ENCODE measurements at places on chromosomes 5 and 9.

GRCh38 chr5:135221696-135222095, 177.3 kb downstream of the MACROH2A1 start:
- no peak for DNase-seq

DNA sequence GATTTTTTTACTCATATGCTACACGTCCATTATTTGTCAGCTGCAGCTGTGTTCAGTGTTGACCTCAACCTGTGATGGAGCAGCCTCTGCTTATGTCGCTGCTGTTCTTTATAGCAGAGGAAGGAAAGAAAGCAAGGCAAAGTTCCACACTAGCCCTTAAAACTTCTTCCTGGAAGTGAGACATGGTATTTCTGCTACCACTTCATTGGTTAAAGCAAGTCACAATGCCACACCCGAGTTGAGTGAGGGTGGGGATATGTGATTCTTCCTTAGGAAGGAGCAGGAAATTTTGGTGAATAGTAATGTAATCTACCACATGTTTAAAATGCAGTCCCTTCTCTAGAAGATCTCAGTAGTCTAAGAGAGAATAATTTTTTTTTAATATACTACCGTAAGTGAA, 224.8 kb upstream of the DMRT1 start:
- no peak for DNase-seq

- DNase-seq = no peak
Observed at GRCh38 chr9:82490019-82490499, 501.5 kb downstream of the SPATA31D1 start.

DNA sequence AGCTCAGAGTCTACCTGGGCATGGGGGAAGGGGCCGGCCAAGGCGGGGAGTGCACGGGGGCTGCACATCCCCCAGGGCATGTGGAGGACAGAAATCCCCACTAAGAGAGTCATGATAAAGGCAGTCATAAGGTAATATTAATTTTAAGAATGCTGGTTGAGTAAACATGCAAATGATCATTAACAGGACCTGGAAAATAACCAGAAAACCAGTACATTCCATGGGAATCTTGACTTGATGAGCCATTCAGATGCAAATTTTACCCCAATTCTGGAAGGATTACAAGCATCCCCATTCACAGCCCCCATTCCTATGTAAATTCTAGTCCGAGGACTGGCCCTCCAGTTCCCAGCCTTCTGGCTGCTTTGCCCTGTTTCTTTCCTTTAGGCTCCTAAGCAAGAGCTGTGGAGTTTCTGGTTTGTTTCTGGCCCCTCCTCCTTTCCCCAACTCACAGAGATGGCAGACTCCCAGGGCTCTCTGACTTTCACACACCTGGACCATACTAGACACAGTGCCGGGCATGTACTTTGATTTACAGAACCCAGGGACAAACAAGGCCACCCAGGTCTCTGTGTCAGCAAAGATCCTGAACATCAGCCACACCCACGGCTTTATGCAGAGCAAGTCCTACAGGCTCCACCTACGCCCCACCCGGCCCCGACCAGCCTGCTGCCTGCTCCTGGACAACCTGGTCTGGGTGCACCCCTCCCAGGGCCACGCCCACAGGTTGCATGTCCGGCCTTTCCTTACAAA, 62.7 kb downstream of the SEMA4D start:
- DNase-seq = no peak

GRCh38 chr5:139212486-139212885, 14.3 kb upstream of the SIL1 start:
- DNase-seq = no peak

DNA sequence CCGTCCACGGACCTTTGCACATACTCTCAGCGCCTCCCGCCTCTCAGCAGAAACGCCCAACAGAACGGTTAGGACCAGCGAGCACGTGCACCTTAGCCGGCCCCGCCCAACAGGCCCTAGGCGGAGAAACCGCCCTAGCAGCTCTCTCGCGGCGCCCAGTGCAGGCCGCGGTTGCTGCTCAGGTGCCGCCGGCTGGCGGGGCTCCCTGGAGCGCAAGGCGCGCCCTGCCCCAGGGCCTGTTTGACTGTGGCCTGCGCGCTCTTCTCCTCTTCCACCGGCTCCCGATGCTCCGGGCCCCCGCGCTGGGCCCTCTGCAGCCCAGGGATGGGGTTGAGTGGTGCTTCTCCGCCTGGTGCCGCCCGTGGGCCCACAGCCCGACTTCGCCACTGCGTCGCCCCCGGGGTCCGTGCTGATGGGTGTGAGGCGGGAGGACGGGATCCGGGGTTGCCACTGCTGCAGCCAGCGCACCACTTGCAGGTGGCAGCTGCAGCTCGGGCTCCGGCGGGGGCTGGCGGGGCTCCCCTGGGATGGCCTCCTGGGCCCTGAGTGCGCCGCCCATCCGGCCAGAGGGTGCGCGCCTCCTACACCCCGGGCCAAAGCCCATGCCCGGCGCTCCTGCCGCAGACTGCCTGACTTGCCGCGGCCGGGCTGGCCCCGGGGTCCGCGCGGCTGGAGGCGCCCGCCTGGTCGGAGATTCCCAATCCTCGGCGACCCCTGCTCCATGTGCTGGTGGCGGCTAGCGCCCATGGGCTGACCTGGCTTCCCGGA, 1889.4 kb upstream of the CDH9 start:
- DNase-seq = no peak

GRCh38 chr5:131684051-131684450, 49.0 kb upstream of the RAPGEF6 start:
- no peak for DNase-seq

DNA sequence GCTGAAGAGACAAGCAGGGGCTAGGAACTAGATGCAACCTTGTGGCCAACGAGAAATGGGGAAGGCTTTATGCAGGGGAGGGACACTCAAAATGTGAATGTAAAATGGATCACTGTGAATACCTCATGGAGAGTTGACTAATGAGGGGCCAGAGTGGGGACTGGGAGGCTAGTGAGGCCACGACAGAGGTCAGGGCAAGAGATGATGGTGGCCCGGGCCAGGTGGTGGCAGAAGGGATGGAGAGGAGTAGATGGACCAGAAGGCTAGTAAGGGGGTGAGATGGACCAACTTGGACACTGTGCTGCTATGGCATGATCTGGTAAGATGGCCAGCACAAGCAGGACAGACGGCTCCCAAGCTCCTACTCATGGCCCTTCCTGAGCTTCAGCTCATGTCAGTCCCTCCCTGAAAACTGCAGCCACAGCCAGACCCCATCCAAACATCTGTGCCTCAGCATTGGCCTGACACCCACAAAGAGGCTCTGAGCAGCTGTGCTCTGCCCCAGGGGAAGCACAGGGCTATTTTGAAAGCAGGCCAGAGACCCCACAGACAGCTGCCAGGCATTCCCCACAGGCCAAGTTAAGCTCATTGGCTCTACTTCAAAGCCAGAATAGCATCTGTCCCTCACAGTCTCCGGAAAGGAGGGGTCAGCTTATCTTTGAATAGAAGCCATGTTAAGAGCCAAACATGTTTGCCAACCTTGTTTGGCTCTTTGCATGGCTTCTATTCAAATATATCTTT, 22.1 kb downstream of the P4HA2 start:
- peak; percentile 61 for DNase-seq

- peak; percentile 75 for DNase-seq
Observed at GRCh38 chr5:17217493-17218352, at the start of gene BASP1. TSS of gene BASP1 (plus strand) at chr5:17217631. CDS start at chr5:17275217, 57,586 bp downstream.

GRCh38 chr5:2017540-2018389, 135.0 kb upstream of the IRX4 start:
- DNase-seq = no peak

GRCh38 chr9:34669809-34670562, 7.5 kb upstream of the CCL27 start:
- no peak for DNase-seq

GRCh38 chr5:107570805-107571531, 99.8 kb downstream of the EFNA5 start:
- DNase-seq = no peak

GRCh38 chr5:166074582-166075481, 2216.6 kb upstream of the WWC1 start:
- DNase-seq = no peak

DNA sequence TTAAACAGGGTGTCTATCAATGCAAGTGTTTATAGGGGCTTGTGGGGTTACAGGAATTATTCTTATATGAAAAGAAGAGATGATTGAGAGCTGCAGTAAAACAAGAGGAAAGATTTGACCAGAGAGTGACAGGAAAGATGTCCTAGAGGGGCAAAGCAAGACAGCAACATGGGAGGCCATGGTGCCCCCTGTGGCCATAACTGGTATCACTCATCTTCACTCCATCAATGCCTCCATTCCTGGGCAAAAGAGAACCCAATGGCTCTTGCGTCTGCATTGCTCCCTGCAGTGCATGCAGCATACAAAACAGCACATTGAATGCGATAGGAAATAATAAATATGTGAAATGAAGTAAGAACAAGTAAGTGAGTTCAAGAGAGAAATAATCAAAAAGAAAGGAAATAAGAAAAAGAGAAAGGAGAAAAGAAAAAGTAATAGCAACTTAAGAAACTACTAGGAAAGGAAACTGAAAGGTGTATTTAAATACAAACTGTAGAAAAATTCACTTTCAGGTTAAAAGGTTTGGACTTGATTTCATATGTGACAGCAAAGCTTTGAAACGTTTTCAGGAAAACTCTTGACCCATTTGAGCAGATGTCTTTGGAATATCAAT, 206.6 kb downstream of the SEMA5A start:
- DNase-seq = no peak

- DNase-seq = no peak
Observed at GRCh38 chr5:62041156-62041756, 264.8 kb upstream of the KIF2A start.

DNA sequence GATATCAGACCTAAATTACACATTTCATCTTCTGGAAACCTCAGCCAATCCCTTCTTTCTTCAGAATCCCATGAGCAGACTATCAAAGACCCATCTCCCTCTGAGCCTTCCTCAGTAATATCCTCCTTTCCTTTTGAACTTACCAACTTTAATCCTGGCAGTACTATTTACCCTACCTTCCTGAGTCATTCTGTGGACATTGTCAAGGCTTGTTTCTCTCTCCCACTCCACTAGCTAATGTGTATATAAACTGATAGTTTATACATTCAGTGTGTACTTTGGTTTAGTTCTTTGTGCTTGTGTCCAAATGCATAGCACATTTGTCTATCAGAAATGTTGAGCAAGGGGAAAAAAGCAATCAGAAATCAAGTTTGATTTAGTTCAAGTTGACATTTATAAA, 568.3 kb downstream of the CSNK1G3 start:
- no peak for DNase-seq

GRCh38 chr5:134114886-134115805, 665 bp downstream of the TCF7 start:
- DNase-seq = no peak

DNA sequence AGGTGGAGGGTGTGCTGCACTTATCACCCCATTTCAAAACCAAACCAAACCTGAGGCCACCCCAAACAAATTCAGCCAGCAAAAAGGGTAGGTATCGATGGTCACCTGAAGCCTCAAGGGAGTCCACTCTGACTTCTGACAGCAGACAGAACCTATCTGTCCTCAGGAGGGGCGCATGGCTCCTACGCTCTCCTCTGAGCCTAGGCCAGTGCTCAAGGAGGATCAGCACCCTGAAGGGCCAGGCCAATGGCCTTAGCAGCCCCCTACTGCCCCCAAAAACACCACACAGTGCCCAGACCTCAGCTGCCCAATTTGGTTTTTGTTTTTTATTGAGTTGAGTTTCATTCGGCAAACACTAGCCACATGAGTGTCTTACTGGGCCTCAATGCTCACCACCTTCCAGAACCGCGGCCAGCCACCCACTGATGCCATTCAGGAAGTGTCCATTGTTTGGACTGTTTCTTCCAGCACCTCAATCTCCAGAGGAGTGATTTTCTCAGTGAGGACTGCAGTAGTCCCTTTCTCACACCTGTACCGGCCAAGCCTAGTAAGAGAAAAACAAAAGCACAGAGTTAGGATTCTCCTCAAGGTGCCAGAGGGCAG, 62.0 kb downstream of the PSMB7 start:
- no peak for DNase-seq

DNA sequence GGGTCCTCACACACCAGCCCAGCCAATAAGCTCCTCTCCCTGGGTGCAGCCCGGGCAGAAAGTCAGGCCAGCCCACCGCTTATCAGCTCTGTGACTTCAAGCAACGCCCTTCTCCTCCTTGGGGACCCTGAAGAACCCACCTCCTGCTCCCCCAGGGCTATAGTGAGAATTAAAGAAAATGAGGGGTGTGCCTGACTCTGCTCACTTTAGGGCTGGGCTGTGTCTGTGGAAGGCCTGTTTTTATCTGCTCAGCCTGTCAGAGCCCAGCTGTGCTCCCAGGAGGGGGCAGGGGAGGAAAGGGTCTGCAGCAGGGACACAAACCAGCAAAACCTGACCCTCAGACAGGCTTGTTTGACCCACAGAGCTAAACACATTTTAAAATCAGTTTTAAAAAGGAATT, 3.9 kb downstream of the GPRIN1 start:
- no peak for DNase-seq

DNA sequence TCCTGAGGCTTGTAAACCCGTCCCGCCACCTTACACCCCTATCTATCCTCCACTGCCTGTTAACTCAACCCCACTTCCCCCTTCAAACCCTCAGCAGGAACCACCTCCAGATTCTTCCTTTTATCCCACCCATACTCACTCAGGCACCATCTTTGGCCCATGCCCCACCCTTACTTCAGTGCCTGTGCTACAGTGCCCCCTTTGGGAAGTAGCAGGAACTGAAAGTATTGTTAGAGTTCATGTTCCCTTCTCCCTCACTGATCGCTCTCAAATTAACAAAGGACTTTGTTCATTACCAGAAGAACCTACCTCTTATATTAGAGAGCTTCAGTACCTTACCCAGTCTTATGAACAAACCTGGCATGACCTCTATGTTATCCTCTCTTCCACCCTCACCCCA, 92.2 kb upstream of the MOCS2 start:
- no peak for DNase-seq

- DNase-seq = no peak
Observed at GRCh38 chr5:53817183-53817582, 256.7 kb downstream of the NDUFS4 start.

- DNase-seq = no peak
Observed at GRCh38 chr5:118257066-118257465, 731.3 kb downstream of the DTWD2 start.

GRCh38 chr5:120405286-120405864, 58.7 kb upstream of the PRR16 start:
- no peak for DNase-seq

DNA sequence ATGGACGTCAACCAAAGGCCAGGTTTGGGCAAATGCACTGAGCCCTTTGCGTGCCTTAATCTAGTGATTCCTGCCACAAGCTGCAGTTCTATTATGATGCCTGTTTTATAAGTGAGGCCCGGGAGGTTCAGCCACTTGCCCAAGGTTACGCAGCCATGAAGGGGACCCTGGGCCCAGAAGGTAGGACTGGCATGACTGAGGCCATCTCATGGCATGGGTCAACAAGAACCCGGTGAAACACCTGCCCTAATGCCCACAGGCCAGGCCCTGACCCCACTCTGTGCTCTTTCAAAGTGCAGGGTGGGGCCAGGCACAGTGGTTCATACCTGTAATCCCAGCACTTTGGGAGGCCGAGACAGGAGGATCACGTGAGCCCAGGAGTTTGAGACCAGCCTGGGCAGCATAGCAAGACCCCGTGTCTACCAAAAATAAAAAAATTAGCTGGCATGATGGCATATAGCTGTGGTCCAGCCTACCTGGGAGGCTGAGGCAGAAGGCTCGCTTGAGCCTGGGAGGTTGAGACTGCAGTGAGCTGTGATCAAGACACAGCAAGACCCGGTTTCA, 8.6 kb downstream of the NINJ1 start:
- no peak for DNase-seq

Data from left ventricle myocardium superior (tissue), 1 donor.